NCI-H526 treated with DMSO at 0.1 percent for 48 hours (cell line): ENCODE measurements at places on chromosomes 7 and 10.

GRCh38 chr7:155227788-155228458 lies 69.8 kb upstream of the INSIG1 start:
- no peak for DNase-seq

- no peak for DNase-seq
Observed at GRCh38 chr10:76029782-76030181, 598.4 kb downstream of the LRMDA start.

GRCh38 chr7:12328888-12329770 lies 74.5 kb downstream of the VWDE start:
- no peak for DNase-seq

DNA sequence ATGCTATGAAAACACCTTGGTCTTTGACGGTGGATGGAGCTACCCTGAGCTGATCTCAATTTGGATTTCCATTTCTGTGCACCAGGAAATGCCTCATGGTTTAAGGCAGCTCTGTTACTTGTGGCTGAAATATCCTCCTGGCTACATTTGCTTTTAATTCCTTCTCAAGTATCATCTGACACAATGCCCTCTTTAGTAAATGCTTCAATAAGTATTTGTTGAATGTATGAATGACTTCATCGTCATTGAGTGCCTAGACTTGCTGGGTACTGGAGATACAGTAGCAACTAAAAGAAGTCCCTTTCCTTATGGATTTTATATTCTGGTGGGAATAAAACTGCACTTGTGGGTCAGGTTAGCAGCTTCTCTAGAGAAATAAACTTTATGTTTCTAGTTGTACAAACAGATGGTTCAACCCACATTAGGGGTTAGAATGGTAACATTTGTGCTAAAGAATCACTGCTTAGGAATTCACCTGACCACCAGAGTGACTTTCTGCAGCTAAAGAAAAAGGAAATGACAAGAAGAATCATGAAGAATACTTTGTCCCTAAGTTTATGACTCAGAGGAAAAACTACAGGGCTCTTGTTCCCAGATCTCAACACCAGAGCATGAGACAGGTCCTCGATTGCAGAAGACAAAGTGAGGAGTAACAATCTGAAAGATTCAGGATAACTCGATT lies 21.8 kb upstream of the SMNDC1 start:
- DNase-seq, result no peak

GRCh38 chr10:73810735-73811465 lies 498 bp downstream of the NDST2 start:
- DNase-seq, result no peak

- DNase-seq, result no peak
Observed at GRCh38 chr7:106681815-106682495, 21.0 kb upstream of the CCDC71L start.

DNA sequence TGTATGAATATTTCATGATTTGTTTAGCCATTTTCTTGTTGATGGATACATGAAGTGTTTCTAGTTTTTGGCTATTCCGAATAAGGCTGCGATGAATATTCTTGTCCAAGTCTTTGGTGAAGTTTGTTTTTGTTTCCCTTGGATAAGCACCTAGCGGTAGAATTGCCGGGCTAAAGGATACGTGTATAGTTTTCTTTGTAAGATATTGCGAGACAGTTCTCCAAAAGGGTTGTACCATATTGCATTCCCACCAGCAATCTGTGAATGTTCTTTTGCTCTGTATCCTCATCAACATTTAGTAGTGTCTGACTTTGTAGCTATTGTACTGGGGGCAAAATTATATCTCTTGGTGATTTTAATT lies 142.6 kb downstream of the DOCK1 start:
- no peak for DNase-seq

GRCh38 chr10:75688506-75689300 lies 257.3 kb downstream of the LRMDA start:
- no peak for DNase-seq

DNA sequence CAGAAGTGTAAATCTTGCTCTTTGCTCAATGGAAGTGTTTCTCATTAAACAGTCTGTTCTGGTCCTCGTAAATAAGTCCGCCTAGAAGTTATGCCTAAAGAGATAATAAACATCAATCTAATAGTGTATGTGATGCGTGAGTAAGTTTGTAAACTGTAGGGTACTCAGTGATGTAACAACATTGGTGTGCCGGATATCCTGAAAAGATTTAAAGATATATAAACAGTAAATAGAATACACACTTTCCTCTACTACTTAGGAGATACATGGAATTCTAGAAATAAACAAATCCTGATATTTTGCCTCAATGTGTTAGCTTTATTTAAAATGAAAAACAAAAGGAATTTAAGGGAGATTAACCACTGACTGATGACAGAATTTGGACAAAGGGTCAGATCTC lies 123.5 kb downstream of the AHR start:
- DNase-seq, result no peak
